T-helper 2 cell (primary cell): ENCODE measurements at places on chromosomes 7 and 10.
A peak's percentile ranks its signal among the peaks of the same experiment; 100 is the strongest.

DNA sequence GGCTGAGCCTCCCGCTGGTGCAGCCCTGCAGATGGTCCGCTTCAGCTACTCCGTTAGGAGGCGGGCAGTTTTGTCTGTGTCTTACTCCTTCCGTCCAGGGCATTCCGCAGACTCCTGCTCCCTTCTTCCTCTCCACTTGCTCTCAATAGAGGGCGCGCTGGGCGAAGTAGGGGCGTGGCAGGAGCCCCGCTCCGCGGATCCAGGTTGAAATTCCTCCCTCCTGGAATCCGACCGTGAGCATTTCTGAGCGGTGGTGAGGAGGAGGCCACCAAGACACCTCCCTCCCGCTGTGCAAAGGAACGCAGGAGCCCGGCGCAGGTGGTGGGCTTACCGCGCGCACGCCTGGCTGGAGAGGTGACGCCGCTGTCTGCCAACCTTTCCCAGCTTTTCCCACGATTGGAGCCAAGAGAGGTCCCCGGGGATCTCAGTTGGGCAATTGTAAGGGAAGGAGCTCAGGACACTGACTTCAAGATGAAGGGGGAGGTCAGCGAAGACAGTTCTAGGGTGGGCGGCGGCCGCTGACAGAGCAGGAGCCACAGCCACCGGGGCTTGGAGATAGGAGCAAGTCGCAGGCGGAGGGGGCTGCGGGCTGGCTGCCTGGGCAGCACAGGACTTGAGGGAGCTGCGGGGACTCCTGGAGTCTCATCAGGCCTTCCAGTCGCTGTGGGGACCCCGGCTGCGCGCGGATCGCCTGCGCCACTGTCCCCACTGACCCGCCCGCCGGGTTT is 1011.3 kb downstream of the XPNPEP1 start:
- DNase-seq: no peak

GRCh38 chr10:819326-819725 is 112.2 kb downstream of the LARP4B start:
- no peak for DNase-seq

DNA sequence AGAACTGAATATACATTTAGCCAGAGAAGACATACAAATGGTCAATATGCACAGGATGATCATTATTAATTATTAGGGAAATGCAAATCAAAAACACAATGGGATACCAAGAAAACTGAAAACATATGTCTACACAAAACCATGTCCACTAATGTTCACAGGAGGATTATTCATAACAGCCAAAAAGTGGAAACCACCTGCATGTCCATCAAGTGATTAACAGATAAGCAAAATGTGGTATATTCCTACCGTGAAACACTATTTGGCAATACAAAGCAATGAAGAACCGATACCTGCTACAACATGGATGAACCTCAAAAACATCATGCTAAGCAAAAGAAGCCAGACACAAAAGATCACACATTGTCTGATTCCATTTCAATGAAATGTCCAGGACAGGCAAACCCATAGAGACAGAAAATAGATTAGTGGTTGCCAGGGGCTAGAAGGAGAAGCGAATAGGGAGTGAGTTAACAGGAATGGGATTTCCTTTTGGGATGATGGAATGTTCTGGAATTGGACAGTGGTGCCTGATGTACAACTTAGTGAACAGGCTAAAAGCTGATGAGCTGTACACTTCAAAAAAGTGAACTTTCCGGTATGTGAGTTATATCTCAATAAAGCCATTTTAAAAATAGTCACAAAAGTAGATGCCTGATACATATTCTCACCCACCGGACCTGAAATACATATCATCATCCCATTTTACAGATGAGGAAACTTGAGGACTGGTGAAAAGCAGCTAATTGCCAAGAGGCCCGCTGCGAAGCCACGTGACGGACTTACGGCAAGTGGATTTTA is 33.6 kb downstream of the HIPK2 start:
- DNase-seq: no peak

- no peak for DNase-seq
Measured at GRCh38 chr10:49364747-49365146, 31.1 kb downstream of the DRGX start.

- DNase-seq: no peak
Measured at GRCh38 chr10:44253769-44254462, 131.0 kb downstream of the CXCL12 start.

- no peak for DNase-seq
Measured at GRCh38 chr7:157280216-157280841, 56.5 kb upstream of the DNAJB6 start.

- no peak for DNase-seq
Measured at GRCh38 chr7:127816354-127817190, 164.6 kb downstream of the SND1 start.

GRCh38 chr7:105764506-105764905 is 111.9 kb downstream of the ATXN7L1 start:
- DNase-seq: no peak

- no peak for DNase-seq
Measured at GRCh38 chr7:37832194-37832593, 16.2 kb upstream of the NME8 start.

- DNase-seq: no peak
Measured at GRCh38 chr10:43683451-43684291, 35.0 kb upstream of the ZNF32 start.

DNA sequence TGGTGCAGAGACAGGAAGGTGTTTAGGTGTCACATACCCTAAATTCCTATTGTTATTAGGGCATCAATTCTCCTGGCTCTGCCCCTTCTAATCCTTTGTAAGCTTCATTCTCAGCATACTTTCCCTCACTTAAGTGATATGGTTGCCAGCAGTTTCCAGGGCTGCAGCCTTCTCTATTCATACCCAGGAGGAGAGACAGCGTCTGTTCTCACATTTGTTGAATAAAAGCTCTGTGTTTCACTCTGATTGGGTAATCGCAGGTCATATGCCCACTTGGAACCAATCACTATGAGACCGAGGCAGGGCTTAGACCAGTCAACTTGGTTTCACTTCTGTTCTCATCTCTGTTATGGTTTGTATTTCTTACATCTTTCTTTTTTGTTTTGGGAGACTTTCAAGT is 109.6 kb upstream of the MTPN start:
- peak; percentile 29 for DNase-seq

DNA sequence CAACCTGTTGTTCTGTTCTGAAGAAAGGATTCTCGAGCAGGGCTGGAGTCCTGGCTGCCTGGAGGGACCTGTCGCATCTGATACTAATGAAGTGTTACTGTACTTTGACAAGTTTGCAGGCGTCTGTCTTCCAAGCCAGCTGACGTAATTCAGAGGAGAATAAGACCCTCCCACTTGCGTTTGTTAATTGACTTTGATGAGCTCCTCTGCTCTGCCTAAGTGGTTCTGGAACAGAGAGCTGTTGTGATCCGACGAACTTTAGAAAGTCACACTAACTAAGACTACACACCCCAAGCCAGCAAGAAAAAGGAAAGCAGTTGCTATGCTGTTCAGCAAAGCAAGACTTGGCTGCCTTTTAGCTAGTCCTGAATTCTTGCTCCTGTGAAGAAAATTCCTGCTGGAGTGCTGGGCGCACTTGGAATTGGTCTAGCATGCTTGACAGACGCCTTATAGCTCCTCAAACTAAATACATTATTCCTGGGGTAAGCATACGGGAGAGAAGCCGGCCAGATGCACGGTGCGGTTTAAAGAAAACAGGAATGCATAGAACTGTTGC is 200.3 kb downstream of the CACNB2 start:
- DNase-seq: no peak

GRCh38 chr10:80171248-80171660 is 34.1 kb downstream of the ANXA11 start:
- DNase-seq: no peak

GRCh38 chr7:44977304-44977958 is 1.4 kb downstream of the MYO1G start:
- DNase-seq: peak; percentile 91

DNA sequence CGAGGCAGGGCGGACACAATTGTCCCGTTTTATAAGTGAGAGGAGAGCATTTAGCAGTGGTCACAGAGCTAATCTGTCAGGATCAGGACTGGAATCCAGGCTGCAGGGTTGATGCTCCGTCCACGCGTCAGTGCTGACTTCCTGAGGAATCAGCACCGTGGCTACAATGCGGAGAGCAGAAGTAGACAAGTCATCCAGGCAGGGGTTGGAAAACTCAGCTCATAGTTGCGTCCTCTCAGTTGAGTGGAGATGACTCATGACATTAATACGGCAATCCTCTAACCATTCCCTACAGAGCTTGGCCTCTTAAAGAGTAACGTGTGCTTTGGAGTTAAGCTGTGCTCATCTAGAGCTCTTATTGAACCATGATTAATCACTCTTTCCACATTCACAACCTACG is 17.1 kb upstream of the HTR5A start:
- DNase-seq: no peak

- no peak for DNase-seq
Measured at GRCh38 chr7:138661069-138661635, 40.0 kb downstream of the SVOPL start.

DNA sequence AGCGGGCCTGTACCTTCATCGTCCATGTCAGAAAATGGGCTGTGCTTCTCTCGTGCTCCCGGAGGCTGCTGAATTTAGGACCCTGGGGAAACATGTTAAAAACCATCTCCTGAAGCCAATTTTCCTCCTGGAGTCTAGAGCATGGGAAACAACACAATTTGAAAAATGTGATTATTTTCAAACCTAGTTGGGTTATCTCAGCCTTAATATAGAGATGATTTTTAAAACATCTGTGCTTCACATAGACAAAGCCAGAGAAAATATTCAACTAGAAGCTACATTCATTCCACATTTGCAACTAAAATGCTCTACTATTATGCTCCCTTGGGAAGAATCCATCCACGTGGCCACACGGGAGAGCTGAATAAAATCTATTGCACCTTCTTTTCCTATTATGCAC is 225.9 kb upstream of the TMEM72 start:
- no peak for DNase-seq

GRCh38 chr10:35585903-35586535 is 19.1 kb upstream of the GJD4 start:
- no peak for DNase-seq

DNA sequence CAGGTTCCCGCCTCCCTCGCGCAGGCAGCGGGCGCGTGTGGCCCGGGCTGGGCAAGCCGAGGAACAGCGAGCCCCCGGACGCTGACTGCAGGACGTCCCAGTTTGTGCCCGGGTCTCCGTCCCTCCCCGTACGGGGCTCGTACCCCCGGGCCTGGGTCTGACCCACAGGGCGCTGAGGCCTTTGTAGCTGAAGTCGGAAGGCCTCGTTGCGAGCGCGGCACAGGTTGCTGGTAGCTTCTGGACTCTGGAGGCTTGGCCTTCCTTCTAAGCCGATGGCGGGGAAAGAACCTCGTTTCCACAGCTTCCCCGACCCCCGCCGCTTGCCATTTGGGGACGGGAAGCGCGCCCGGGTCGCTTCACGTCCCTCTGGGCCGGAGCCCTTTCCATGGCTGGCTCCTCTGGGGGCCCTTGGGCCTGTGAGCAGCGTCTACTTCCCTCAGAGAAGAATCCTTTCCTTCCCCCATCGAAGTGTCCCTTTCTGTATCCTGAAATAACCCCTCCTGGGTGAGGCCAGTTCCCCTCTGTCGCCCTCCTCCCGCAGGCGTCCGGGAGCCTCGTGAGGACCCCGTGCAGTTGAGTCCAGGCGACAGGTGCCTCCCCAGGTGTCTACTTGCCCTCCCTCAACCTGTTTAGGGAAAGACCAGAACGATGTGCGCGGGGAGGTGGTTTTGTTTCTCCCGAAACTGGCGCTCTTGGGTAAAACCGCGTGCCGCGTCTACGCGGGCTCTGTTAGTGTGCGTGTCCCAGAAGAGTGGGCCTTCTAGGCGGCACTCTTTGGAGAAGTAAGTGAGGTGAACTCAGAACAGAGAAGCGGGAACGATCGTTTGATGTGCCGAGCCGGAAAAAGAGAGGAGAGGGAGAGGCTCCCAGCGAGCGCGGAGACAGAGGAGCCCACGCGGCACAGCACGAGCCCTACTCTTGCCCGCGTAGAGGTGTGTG is 9.3 kb downstream of the EVX1 start:
- no peak for DNase-seq

GRCh38 chr7:111229916-111230315 is 139.0 kb downstream of the LRRN3 start:
- DNase-seq: no peak

DNA sequence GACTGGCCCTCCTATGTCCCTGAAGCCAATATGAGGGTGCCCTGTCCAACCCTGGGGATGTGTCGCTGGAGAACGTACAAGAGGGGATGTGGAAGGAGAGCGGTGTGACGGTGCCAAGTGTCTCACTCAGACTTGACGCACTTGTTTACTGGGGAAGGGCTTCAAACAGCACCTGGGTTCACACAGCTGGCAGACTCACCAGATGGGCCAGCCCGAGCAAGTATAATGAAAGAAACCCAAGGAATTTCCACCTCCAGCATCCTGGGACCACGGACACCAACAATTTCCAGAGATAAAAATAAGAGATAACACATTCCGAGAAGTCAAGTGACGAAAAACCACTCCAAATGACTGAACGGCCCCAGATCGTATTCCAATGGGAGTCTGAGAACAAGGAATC is 5.3 kb downstream of the ATP5MF start:
- DNase-seq: no peak

DNA sequence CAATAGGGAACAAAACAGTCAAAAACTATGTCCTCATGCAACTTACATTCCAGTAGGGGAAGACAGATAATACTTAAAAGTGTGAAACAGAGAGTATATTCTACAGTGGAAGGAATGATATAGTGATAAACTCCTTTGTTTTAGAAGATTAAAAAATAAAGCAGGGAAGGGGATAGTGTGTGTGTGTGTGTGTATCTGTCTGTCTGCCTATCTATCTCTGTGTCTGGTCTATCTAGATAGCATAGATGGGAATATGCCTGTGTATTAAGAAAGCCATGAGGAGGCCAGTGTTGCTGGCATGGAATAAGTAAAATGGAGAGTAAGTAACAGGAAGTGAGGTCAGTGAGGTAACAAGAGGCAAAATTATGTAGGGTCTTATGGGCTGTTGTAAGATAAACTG is 42.2 kb downstream of the EXOC6 start:
- no peak for DNase-seq

DNA sequence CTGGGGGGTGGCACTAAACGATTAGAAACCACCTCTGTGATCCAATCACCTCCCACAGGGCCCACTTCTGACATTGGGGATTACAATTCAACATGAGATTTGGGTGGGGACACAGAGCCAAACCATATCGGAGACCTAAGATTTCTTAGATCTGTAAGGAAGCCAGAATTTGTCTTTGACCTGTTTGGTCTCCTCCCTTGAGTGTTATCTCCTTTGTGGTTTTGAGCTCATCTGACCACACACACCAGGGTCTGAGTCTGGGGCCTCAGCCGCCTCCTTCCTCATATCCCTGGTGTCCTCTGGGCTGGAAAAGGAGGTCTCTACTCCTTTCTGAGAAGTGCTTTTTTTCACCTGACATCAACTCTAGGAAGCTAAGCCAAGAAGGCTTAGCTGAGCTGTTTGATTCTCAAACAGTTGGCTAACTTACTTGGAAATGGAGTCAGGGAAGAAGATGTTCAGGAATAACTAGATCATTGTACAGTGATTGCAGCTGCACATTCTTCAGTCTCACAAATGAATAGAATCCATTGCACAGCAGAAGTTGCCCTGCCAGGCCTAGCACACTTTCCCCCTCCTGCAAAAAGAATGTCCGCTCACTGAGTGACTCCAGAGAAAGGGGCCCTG is 167.4 kb downstream of the ARHGAP21 start:
- DNase-seq: no peak
